Lung microvascular endothelial cell (primary cell): ENCODE measurements at places on chromosomes 1 and 21. TPM values are rescaled to one million over a fixed set of nuclear protein-coding genes. Genes with fewer than 3 reads are reported as not detected.

DNA sequence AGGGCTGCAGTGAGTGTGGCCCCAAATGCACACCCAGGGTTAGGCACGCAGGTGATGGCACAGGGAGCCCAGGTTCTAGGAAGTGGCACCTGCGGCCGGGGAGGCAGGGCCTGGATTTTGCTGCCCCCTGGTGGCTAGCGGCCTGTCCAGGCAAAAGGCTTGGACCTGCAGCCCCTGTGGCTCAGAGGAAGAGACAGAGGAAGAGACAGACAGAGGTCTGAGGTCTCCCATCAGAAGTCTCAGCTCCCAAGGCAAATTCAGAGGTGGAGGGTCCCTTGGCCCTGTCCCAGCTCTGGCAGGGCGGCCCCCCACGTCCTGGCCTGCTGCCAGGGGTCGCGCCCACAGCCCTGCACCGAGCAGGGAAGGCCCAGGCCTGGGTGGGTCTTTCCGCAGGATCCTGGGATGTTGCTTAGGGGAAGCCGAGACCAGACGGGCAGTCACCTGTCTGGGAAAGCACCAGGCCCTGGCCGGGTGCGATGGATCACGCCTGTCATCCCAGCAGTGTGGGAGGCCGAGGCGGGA, 8.0 kb upstream of the TNFRSF14 start:
- peak; percentile 69 for DNase-seq

AIM2 gene
- not detected in 2 replicates for total RNA-seq

MRPL55 gene
- 35.7 and 47.4 TPM in 2 replicates for total RNA-seq

- no peak for DNase-seq
Observed at GRCh38 chr21:44834951-44835646, 17.2 kb upstream of the SUMO3 start.

- no peak for DNase-seq
Observed at GRCh38 chr1:208807446-208808127, 563.4 kb upstream of the PLXNA2 start.

PDIK1L gene
- total RNA-seq: 3.7 and 4.2 TPM in 2 replicates

AIRE gene
- total RNA-seq: not detected in 2 replicates

DNA sequence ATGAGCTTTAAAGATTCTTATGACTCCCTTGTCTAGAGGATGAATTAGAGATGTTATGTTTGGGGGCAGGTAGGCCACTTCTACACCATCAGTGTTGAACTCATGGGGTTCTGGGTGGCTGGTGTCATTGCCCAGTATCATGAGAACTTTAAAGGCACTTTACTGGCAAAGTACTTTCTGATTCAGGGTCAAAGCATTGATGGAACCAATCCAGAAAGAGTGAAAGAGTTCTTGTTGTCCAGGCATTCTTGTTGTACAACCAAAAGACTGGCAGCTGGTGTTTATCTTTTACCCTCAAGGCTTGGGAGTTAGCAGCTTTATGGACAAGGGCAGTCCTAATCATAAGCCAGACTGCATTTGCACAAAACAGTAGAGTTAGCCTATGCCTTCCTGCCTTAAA, 673.0 kb downstream of the USP25 start:
- no peak for DNase-seq

NTRK1 gene
- not detected in 2 replicates for total RNA-seq

GRCh38 chr1:71295350-71295749, 214.5 kb upstream of the ZRANB2 start:
- no peak for DNase-seq

GRCh38 chr1:167705250-167705649, 16.5 kb upstream of the MPZL1 start:
- DNase-seq: no peak

COA7 gene
- 7.0 and 7.7 TPM in 2 replicates for total RNA-seq

DNA sequence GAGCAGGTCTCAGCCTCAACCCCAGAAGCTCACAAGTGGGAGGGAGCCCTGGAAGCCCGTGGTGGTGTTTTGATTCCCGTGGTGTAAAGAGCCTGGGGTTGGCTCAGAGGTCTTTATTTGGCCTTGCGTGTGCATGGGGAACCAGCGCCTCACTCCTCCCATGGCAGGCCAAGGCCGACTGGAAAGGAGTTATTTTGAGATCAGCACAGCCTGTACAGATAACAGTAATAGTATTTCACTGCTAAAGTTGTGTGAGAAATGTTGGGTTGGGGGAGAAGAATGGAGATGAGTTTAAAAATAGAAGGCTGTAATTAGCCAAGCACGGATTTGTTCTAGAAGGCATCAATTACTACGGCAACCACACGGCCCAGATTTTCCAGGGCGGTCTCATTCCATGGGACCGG, 186.5 kb downstream of the DYRK1A start:
- no peak for DNase-seq

- DNase-seq: no peak
Observed at GRCh38 chr1:86481966-86482365, 13.2 kb downstream of the CLCA1 start.

DMBX1 gene
- not detected in 2 replicates for total RNA-seq

GRCh38 chr21:17467392-17467791, 45.5 kb upstream of the CXADR start:
- peak; percentile 17 for DNase-seq

GRCh38 chr1:51516649-51517158, 2.4 kb downstream of the EPS15 start:
- peak; percentile 29 for DNase-seq

DNA sequence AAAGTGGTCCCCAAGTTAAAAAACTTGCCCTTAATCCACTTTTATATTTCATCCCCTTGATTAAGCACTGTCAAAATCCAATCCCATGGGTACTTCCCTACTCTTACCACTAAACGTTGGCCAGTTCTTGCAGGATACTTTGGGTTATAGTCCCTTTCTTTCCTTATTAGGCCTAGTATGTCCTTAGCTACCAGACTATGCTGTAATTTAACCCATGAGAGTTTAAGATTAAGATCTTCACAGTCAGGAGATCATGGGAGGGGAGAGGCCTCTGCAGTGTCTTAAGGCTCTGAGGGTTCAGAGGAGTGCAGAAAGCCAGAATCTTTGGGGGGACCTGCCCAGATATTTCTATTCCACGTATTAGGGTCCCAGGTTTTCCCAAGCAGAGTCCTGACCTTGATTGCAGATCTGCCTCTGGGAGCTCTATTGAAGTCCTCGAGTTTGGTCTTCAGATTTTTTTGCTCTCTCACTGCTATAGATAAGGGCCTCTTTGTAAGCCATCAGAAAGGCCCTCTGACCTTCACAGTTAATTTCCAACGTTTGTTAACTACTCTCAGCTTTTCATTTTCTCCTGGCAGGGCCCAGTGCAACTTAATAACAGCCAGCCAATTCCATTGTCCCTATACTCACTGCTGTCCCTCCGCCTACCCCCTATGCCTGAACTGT, 9.0 kb upstream of the CGN start:
- no peak for DNase-seq

MEX3A gene
- 3.4 and 4.8 TPM in 2 replicates for total RNA-seq

DNA sequence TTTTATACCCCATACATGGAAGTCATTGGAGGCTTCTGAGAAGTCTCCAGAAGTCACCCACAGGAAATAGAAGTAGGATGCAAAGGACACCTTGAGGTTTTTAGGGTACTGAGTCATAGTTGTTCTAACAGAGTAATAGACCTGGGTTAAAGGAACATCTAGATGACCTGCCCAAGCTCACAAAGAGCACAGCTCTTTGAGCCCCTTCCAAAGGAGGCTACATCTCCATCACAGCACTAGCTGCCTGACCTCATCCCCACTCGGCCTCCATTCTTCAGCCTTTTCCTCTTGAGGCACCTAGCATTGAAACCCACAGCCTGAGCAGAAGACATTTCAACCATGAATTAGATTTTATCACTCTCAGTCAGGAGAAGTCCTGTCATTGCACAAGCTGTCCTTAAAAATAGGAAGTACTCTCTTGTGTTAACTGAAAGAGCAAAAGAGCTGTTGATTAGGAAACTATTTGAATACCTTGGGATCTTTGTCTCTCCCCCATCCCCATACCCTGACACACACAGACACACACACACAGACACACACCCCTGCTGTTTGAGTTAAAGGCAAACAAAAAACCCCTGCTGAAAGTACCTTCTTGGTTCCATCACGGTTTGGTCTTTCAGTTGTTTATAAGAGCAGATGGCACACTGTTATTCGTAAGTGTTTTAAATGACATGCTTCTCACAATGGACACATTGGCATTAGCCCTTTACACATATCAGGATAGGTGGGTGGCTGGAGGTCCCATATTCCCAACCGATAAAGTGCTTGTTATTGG, 22.2 kb downstream of the MKNK1 start:
- DNase-seq: no peak

DNA sequence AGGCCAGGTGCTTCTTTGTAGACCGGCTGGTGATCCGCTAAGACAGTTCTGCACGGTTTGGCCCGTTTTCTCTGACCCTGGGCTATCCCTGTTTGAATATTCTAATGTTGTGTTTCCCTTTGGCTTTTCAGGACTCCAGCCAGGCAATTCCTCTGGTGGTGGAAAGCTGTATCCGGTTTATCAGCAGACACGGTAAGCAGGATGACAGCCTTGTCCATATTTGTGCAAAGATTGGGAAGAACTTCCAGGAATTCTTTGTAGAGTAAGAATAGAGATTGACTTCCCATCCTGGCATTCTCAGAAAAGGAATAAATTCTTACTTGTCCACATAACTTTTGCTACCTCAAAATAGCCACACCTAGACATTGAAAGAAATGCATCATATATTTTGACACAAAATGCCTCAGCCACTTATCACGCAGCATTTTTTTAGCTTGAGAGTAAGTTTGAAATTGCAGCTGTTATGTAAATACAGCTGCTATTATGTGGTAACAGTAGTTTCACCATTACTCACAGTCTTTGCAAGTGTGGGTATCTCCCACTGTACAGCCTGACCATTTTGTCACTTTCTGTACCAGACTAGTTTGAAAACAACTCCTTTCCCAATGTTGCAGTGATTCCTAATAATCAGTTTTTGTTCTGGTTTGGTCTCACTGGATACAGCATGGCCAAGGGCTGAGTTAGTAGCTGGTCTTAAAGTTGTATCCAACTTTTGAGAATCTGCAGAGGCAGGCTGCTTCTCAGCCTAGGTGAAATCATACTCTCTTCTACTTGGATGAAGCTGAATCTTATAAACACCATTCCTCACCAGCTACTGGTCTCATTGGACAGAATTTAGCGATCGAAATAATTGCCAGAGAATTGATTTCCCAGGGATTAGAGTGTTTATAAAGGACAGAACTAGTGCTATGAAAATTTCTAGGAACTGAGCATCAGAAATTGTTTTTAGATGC, 40.0 kb upstream of the IKBKE start:
- DNase-seq: peak; percentile 91

AGMAT gene
- total RNA-seq: under 0.01 and 0.44 TPM in 2 replicates

GRCh38 chr1:82318921-82319320, 518.2 kb downstream of the ADGRL2 start:
- DNase-seq: peak; percentile 1

TRAF3IP3 gene
- not detected in 2 replicates for total RNA-seq

ADAM30 gene
- not detected in 2 replicates for total RNA-seq

BARHL2 gene
- total RNA-seq: not detected in 2 replicates

DNA sequence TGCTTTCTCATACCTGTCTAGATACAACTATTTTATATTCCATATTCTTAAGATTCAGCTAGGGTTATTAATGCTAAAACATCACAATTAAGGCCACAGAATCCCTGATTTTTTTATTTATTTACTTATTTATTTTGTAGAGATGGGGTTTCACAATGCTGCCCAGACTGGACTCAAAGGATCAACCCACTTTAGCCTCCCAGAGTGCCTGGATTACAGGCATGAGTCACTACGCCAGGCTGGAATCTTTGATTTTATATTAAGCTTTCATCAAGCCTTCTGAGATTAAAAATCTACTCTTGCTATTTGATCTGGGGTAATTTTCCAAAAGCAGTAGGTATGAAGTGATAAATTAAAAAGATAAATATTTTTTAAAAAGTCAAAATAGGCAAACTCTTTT, 38.9 kb downstream of the MCOLN2 start:
- DNase-seq: no peak

GRCh38 chr21:43986544-43987451, 25.3 kb upstream of the TRAPPC10 start:
- DNase-seq: no peak

DNA sequence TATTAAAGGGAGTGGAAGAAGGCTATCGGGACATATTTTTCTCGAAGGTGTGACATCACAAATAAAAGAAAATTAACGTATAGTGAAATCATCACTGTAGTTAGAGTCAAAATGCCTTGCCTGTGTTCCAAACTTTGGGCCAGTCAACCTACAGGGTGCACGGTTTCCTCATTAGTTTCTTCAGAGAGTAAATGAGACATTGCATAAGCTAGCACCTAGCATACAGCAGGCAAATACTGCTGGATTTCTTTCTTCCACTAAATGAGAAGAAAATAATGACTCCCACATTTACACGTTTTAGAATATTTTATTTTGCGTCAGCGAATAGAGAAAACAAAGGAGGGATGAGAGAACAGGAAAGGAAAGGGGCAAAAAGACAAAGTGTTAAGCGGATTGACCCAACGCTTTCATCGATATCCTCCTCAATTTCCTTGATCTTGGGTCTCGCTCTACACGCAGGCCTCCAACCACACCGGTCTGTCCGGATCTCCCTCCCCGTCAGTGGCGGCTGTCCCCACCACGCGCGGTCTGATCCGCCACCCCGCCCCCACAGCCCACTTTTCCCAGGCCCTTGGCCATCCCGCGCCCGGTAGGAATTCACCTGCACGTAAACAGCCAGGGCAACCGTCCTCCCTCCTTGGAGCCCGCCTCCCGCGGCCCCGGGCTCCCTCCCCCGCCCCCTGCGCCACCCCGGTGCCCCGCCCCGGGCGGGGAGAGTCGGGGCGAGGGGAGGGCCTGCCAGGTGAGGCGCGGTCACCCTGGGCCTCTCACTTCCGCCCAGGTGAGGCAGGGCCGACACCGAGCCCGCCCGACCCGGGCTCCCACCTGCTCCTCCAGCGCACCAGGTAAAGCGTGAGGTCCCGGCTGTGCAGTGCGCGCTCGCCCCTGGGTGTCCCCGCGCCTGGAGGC, at the start of gene PATJ:
PATJ (plus strand) TSS at position 770 of the 909 bp plus-strand sequence. CDS start 20,413 bp downstream, outside the sequence.
- DNase-seq: peak; percentile 11

DNA sequence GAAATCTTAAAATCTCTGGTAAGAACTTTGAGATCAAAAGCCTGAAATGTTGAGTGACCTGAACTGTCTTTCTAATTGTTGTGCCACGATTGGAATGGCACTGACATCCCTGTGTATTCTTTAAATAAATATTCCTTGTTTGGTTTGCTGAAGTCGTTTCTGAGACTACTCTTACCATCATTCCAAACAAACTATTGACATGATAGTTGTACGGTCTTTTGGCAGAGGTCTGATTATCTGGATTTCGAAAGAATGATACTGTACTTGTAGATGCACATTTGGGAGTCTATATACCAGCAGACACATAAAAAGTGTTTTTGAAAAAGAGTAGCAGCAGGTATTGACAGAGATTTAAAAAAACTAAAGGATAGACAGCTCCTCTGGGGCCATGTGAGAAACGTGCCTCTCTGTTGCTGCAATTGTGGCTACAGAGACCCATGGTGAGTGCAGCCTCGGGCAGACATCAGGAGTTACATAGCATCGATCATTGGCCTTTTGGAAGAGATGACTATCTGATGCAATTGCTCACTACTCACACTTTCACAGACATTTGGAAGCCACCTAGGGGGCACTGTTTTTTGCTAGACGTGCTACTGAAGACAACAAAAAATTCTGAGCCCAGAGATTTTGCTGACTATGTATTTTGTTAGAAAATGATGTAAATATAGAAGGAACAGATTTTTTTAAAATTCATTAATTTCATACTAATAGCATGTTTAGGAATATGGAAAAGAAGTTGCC, 464.5 kb downstream of the KCNT2 start:
- no peak for DNase-seq
